ENCODE measurements at places on chromosomes 12 and 14. TPM values are rescaled to one million over a fixed set of nuclear protein-coding genes. Genes with fewer than 3 reads are reported as not detected.

Gene BATF
- 3.1 TPM for total RNA-seq

Gene GUCY2C
- 176 TPM for total RNA-seq

Gene SDR9C7
- not detected for total RNA-seq

Gene ARHGDIB
- total RNA-seq: 290 TPM

Gene SLC2A13
- 63.4 TPM for total RNA-seq

Gene BICDL1
- 17.3 TPM for total RNA-seq

Gene SLC39A2
- 1.1 TPM for total RNA-seq

Gene HELB
- total RNA-seq: 19.8 TPM

Gene IL23A
- 3.1 TPM for total RNA-seq

Gene CCDC59
- total RNA-seq: 50.0 TPM

Gene PNP
- total RNA-seq: 51.4 TPM

Gene FAIM2
- total RNA-seq: 2.4 TPM

Gene TBX3
- 50.3 TPM for total RNA-seq
